Choroid plexus epithelial cell (primary cell): ENCODE measurements at places on chromosomes 5 and 9.

DNA sequence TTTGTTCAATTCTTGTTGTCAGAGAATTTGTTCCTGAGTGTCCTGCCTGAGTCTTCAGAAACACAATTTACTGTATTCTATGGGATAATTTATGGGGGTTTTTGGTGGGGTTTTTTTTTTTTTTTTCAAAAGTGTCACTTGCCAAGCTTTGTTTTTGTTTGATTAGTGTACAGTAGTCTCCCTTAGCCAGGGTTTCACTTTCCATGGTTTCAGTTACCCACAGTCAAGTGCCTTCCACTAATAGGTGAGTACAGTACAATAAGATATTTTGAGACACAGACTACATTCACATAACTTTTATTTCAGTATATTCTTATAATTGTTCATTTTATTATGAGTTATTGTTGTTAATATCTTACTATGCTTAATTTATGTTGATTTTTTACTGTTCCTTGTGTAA is 25.0 kb upstream of the AUH start:
- DNase-seq, result no peak

DNA sequence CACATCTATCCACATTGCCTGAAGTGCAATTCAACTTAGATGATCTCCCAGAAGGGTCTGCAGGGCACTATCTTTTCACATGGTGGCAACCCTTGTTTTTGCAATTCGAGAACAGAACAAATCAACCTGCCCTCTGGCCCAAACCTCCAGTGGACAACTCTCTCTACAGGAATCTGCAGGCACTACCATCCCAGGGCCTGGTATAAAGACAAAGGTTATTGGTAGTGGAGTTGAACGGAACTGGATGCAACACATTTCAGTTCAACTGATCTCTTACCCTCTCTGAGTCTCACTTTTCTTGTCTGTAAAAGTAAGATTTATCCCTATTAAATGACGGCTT is 153.2 kb upstream of the EGFLAM start:
- no peak for DNase-seq

DNA sequence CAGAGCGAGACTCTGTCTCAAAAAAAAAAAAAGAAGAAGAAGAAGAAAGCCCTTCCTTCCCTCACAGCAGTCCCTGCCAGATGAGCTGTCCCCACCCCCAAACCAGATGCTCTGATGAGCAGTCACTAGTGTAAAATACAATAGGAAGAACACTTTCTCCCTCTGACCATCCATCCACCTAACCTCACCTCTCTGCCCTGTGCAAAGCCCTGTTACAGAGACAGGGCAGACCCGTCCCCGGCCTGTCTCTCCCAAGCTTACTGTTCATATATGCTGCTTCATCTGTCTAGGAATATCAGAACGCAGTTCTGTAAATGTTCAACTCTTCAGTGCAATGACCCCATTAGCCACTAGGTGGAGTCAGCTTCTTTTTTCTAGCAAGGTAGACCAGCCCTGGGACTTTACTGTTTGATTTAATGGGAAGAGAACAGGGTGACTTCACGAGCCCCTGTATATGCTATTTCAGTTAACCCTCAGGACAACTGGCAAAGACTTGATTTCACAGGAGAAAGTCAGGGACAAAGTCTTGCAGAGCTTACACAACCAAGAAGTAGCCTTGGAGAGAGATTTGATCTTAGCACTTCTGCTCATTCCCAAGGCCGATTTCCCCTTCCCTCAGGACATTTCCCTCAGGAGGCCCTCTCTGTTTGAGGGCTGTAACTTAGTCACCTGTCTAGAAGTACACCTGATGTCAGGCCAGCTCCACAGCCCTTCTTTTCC is 14.9 kb upstream of the FGFR4 start:
- peak; percentile 92 for DNase-seq

GRCh38 chr5:168073991-168074800 is 217.2 kb upstream of the WWC1 start:
- peak; percentile 8 for DNase-seq

GRCh38 chr5:75656311-75657003 is 45.2 kb downstream of the ANKDD1B start:
- peak; percentile 52 for DNase-seq

- DNase-seq, result no peak
Measured at GRCh38 chr5:113038714-113039113, 62.1 kb downstream of the DCP2 start.

GRCh38 chr5:54676481-54677340 is 159.2 kb downstream of the SNX18 start:
- no peak for DNase-seq

GRCh38 chr5:144086295-144086694 is 84.2 kb downstream of the YIPF5 start:
- no peak for DNase-seq

GRCh38 chr9:111356481-111357244 is 26.6 kb upstream of the OR2K2 start:
- DNase-seq, result peak; percentile 90

- DNase-seq, result no peak
Measured at GRCh38 chr9:5863092-5863746, 27.5 kb upstream of the MLANA start.

- DNase-seq, result no peak
Measured at GRCh38 chr9:6219981-6220380, 4.4 kb downstream of the IL33 start.

- no peak for DNase-seq
Measured at GRCh38 chr9:136147038-136147889, 28.6 kb upstream of the TMEM250 start.

DNA sequence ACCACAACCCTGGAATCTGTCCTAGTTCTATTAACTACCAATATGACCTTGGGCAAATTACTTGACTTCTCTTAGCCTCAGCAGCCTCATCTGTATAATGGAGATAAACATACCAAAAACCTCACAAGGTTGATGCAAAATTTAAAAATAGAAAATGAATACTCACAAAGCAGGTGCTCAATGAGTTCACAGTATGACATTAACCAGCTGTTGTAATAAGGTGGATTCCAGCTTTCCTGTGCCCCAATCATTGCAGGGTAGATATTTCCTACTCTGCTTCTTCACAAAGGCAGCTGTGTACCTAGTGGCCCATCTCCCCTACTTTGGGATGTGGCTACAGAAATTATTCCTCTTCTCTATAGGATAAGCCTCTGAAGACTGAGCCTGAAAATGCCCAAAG is 8.8 kb downstream of the HTR4 start:
- DNase-seq, result no peak

GRCh38 chr5:145951071-145951470 is 14.7 kb downstream of the SH3RF2 start:
- DNase-seq, result no peak

GRCh38 chr9:95670122-95670521 is 153.4 kb upstream of the PTCH1 start:
- DNase-seq, result no peak

GRCh38 chr5:10858307-10858706 is 97.3 kb upstream of the DAP start:
- DNase-seq, result no peak

GRCh38 chr5:165130656-165131055 is 1625.2 kb downstream of the MAT2B start:
- peak; percentile 44 for DNase-seq
